ENCODE measurements at places on chromosomes 1 and 21.

- no peak for DNase-seq
These were observed 16.9 kb downstream of the PLA2G4A start for GRCh38 chr1:186845576-186846210.

DNA sequence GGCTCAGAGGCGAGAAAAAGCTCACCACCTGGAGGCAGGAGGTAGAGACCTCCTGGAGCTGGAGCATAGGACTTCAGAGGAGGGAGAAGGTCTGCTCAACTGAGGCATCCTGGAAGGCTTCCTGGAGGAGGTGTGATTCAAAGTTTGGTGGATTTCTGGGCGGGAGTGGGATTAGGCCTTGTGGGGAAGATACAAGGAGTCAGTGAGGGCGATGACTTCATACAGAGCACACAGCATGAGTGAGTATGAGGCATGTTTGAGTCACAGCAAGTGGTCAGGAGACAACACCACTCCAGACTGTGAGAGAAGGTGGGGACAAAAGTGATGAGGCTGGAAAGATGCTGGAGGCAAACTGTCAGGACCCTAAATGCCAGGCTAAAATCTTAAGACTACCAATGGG, 77.6 kb downstream of the MATN1 start:
- no peak for DNase-seq

- no peak for DNase-seq
These were observed 146.3 kb upstream of the C8B start for GRCh38 chr1:57112148-57112547.

GRCh38 chr1:150102986-150103385, 35.4 kb downstream of the VPS45 start:
- DNase-seq: no peak

- DNase-seq: no peak
These were observed 6.5 kb downstream of the CACHD1 start for GRCh38 chr1:64476251-64476952.

- no peak for DNase-seq
These were observed 31.0 kb downstream of the TRIT1 start for GRCh38 chr1:39852214-39852791.

GRCh38 chr1:32910319-32910718, 9.1 kb upstream of the TMEM54 start:
- no peak for DNase-seq

DNA sequence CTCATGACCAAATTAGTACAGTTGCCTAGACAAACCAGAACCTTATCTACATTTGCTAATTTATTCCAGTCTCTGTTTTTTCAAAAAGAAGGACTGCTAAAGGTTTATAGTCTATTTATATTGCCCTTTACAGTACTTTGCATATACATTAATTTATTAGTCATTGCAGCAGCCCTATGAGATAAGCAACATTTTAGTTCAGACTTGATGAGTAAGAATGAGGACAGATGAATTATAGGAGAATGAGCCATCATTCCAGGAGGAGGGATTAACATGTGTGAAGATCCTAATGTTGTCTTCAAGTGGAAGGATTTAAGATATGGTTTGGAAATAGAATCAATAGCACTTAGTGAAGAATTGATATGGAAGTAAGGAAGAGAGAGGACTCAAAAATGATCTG, 152.4 kb downstream of the KCTD3 start:
- no peak for DNase-seq

- DNase-seq: no peak
These were observed 3.5 kb upstream of the PLXNA2 start for GRCh38 chr1:208247696-208248095.

DNA sequence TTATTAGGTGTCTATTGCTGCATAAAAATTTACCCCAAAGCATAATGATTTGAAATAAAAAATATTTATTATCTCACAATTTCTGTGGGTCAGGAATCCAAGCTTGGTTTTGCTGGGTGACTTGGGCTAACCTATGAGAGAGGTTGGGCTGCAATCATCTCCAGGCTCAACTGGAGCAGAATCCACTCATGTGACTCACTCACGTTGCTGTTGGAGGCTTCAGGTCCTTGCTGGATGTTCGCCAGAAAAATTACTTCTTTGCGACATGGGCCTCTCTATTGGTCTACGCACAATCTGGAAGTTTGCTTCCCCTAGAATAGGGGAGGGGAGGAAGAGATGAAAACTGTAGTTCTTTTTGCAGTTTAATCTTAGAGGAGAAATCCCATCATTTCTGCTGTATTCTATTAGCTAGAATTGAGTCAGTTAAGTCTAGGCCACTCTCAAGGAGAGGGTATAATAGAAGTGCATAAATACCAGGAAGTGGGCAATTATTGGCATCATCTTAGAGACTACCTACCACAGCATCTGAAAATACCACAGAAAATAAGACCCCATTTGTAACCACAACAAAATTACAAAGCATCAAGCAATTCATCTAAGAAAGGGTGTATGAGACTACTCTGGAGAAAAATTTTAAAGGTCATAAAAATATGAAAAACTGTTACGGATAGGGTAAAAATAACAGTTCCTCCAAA, 5.7 kb upstream of the FASLG start:
- no peak for DNase-seq

DNA sequence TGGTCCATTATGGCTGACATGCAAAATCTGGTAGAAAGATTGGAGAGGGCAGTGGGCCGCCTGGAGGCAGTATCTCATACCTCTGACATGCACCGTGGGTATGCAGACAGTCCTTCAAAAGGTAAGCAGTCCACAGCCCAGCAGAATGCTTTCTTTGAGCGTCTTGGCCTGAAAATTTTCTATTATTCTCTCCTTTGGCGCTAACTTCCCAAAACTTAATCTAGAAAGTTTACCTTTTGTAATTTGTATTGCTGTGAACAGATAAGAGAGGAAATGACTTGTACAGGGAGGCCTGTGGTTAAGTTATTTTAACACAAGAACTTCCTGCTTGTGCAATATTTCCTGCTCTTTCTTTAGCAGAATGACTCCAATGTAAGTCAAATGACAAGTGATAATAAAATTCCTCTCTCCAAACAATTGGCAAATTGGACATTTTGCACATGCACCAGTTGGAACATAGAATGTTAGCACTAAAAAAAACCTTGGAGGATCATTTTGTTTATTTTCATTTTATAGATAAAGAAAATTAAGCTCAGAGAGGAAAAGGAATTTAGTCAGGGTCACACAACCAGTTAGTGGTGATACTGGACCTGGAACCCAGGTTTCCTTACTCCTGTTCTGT, 18.9 kb downstream of the CAP1 start:
- no peak for DNase-seq

GRCh38 chr1:42732126-42732680, 7.8 kb downstream of the CLDN19 start:
- DNase-seq: no peak

DNA sequence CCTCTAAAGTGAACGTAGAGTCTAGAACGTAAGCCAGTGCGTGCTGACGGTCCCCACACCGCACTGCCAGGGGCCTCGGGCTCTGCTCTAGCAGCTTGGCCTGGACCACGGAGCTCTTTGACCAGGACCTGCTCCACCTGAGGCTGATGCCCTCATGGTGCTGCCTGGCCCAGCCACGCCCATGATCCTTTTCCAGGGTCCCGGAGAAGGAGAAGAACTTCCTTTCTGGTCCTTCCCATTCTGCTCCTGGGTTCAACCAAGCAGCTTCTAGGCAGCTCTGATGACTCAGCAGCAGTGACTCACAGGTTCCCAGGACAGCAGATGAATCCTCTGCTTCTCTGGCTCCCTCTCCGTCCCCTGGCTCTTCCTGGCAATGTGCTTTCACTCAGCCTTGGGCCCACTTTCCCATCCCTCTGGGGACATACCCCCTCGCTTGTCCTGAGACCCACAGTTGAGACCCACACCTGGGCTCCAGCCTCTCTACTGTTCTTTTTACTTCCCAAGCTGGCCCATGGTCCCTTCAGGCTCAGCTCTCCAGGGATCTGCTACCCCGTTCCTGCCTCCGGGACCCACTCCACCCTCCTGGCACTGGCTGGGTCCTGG, 246.3 kb upstream of the RAB4A start:
- DNase-seq: no peak

DNA sequence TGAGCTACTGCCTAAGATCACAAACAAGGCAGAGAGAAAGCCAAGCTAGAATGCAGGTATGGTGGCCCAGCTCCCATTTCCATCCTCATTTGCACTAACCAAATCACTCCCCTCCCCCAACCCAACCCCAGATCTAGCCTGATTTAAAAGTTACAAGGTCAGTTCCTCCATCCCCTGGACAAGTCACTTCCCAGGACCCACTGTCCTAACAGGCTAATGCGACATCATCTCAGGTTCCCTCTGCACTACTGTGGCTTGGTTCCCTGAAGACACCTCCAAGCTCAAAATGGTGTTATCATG, 2.4 kb downstream of the F11R start:
- no peak for DNase-seq

DNA sequence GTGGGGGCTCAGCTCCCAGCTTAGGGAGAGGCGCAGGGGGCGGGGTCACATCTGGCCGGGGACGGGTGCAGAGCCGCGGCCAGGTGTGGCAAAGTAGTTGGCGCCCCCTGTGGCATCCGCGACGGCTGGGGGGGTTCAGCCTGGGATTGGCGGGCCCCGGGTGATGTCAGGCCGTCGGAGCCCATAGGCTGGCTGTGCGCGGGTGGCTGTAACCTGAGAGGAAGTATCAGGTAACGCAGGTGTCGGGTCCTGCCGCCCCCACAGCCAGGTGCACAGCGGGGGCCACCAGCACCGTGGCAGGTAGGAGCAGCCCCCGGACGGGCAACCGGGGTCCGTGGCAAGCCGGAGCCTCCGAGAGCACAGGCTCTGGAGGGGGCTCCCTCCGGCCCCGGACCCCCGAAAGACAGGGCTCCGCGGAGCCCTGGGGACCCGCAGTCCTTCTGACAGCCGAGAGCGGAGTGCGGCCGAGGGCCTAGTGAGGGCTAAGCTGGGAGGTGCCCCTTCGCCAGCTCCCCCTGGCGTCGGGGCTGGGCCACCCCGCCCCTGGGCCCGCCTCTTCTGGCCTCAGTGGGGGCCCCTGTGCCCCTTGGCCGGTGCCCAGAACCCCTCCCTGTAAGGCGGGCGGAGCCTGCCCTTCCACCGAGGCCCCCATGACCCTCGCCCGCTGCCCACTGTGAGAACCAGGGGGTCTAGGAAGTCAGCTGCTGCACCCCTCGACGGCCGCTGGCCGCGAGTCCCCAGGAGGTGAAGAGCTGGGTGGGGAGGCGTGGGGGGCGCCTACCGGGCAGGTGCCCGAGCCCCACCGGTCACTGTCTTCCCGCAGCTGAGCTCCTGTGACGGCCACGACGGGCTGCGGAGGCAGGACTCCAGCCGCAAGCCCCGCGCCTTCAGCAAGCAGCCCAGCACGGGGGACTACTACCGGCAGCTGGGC, 17.9 kb downstream of the TNFRSF25 start:
- DNase-seq: no peak

DNA sequence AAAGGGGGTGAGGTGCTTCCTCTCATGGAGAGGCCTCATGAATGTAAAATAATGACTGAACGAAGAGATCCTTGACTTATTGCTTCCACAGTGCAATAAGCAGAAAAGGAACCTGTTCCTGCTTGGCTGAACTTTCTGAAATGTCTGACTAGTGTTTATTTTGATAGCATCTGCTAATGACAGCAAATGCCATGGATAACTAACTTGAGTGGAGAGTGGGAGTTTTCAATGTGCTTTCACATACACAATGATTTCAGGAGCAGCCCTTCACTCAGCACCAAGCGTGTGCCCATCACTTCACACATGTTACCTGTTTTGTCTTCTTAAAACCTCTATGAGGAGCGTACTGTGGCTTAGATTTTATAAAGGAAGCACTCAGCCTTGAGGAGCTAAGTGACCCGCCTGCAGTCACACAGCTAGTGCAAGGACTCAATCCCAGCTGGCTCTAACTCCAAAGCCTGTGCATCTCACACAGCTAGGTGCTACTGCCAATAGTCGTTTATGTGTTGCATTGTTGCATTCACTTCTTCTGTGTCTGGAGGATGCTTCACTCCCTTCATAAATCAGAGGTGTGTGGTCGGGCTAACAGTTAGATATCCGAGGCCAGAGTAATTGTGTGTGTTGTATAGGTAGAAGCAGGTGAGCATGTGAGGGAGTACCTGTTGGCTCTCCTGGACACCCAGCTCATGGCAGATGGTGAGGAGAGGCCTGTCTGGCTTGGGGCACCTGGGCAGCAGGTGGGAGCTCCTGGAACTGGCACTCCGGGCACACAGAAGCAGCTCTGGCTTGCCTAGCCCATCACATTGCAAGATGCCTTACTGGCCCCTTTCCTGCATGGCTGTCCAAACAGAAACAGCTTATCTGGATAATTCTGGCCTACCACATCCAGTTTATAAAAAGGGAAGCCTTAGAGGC, 12.8 kb downstream of the CASQ2 start:
- DNase-seq: no peak

DNA sequence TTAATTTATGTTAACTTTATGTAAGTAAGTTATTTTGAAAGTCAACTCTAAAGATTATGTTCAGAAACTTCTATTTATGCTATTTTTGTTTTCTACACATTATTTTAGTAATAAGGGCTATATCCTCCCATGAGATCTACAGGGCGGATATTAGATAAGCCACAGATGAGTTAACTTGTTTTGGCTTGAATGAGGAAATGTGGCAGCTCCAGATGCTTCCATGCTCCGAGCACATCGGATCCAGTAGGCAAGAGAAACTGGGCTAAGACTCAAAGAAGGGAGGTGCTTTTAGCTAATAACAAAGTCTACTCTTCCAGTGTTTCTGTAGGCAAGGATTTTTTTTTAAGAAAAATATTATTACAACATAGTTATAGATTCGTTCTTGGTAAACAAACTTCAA, 20.0 kb upstream of the LAMC1 start:
- no peak for DNase-seq

DNA sequence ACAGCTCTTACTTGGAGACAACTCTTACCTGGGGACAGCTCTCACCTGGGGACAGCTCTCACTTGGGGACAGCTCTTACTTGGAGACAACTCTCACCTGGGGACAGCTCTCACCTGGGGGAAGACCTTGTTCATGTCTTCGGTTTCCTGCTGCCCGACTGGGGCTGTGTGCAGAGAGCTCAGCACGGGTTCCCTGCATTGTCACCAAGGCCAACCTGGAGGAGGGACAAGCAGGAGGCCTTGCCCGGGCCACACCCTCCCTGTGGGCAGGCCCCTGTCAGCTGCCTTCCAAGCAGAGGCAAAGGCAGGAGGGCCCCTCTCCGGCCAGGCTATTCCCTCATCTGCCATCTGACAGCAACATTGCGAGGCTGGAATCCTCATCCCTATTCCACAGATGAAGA, at the start of gene LDLRAD1:
Gene LDLRAD1, minus strand, starts transcription at position 208 of the 400 bp plus-strand sequence. Its CDS starts 74 bp downstream, at position 134.
- no peak for DNase-seq

DNA sequence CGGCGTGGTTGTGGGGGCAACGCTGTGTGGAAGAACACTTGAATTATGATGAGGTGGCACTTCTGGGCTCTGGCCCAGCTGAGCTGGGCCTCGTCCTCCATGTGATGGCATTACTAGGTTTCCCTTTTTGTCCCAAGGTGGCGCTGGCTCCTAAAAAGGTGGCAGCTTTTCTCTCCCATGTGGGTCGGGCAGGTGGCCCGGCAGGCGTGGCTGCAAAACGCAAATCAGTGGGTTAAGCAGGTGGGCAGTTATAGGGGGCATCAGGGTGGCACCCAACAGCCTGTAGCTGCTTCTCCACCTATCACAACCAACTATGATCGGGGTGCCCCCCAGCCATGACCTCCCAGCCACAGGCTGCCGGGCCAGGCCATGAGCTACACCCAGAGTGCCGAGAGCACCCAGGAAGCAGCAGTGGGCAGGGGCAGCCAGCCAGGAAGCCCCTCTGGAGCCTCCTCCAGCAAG, 59.6 kb downstream of the KCNAB2 start:
- no peak for DNase-seq

Data from T1000 (cell line).